Right ventricle myocardium inferior (tissue), 1 donor: ENCODE measurements at places on chromosomes 16 and 17.

DNA sequence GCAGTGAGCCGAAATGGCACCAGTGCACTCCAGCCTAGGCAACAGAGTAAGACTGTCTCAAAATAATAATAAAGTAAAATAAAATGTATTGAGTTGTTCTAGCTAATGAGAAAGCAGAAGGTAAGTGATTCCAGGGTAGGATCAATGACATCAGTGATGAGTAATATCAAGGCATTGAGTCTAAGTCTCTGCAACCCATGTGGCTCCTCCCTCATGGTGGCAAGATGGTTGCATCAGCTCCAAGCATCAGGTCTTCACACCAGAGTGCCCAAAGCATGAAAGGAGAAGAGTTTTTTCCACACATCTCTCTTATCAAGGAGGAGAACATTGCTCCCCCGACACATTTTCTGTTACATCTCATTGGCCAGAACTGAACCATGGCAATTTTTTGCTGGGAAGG, 34.8 kb upstream of the GAS7 start:
- no peak for DNase-seq

GRCh38 chr16:9040800-9041412, 50.5 kb upstream of the HAPSTR1 start:
- no peak for DNase-seq

DNA sequence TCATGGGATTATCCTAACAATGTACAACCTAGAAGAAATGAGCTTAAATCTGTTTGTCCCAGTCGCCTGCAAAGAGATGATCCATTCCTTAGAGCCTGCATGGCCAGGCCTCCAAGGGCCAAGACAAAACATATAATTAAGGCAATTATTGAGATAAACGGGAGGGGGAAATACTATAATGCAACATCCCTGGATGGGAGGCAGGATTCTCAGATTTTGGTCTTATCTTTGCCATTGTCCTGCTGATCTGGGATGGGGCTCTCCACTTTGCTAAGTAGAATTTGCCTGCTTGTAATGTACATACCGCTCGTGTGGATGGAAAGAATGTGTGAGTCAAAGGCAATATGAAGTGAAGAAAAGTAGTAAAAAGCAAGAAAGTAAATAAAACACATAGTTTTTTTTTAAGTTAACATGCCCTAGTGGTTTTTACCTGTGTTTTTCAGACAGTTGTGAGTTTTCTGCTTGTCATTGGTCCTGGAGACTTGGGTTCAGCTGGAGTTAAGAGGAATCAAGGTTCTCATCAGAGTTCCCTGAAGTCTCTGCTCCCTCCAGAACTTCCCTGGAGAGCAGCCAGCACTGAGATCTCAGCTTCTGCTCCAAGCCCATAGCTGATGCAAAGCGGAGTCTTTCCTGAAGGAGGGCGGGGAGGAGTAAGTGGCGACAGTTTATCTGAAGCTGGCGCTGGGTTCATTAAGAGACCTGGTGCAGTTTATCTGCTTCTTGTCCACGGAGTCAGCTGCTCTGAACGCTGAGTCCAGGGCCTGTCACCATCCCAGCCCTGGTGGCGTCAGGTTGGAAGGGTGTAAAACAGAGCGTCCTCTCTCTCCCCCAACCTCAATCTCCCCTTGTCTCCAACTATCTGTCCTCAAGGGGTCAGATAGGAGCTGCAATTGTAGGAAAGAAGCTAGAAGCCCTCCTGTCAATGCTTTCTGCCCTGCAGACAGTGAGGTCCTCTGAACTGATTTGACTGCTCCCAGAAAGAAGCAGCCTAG, 30.1 kb downstream of the HOXB1 start:
- DNase-seq: no peak

- DNase-seq: no peak
Measured at GRCh38 chr16:28320023-28320561, 27.8 kb downstream of the SBK1 start.
